SK-N-SH treated with all-trans-retinoic acid at 6 μM for 48 hours (cell line): ENCODE measurements at places on chromosomes 5 and 9.

- ATAC-seq, result peak; percentile 79
Observed at GRCh38 chr9:114505187-114506081, at the start of gene WHRN. TSS of gene WHRN (minus strand) at chr9:114505473. CDS start at chr9:114504801, 672 bp downstream.

GRCh38 chr5:23820765-23821471 is 313.5 kb downstream of the PRDM9 start:
- ATAC-seq, result peak; percentile 84

- ATAC-seq, result peak; percentile 80
Observed at GRCh38 chr5:321230-321725, at the start of gene AHRR. TSS of gene AHRR (plus strand) at chr5:321714. CDS start at chr5:343903, 22,189 bp downstream.

- no peak for ATAC-seq
Observed at GRCh38 chr9:137313326-137313936, 11.4 kb upstream of the NRARP start.

DNA sequence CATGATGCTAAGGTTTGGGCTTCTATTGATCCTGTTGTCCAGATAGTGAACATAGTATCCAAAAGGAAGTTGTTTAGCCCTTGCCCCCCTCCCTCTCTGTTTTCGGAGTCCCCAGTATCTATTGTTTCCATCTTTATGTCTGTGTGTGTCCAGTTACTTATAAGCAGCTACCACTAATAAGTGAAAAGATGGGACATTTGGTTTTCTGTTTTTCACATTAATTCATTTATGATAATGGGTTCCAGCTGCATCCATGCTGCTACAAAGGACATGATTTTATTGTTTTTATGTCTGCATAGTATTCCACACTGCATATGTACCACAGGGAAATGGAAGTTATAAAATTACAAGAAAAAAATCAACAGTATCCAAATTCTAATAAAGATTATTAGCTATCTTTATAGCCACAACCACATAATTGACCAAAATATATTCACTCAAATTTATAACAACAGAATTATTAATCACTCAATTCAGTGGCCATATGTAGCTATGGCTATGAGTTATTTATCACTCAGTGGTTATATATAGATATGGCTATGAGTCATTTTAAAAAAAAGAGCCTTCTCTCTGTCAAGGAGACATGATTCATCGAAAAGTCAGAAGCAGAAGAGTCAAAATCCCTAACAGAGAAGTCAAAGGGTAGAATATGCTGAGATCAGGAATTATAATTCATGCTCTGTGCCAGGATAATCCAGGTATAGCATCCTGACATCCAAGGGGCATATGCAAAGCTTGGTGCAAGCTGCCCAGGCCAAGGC is 367.5 kb downstream of the DEPDC1B start:
- peak; percentile 71 for ATAC-seq

- no peak for ATAC-seq
Observed at GRCh38 chr9:104240890-104241289, 146.8 kb downstream of the SMC2 start.

GRCh38 chr5:170306381-170306831 is 8.8 kb upstream of the LCP2 start:
- ATAC-seq, result no peak

DNA sequence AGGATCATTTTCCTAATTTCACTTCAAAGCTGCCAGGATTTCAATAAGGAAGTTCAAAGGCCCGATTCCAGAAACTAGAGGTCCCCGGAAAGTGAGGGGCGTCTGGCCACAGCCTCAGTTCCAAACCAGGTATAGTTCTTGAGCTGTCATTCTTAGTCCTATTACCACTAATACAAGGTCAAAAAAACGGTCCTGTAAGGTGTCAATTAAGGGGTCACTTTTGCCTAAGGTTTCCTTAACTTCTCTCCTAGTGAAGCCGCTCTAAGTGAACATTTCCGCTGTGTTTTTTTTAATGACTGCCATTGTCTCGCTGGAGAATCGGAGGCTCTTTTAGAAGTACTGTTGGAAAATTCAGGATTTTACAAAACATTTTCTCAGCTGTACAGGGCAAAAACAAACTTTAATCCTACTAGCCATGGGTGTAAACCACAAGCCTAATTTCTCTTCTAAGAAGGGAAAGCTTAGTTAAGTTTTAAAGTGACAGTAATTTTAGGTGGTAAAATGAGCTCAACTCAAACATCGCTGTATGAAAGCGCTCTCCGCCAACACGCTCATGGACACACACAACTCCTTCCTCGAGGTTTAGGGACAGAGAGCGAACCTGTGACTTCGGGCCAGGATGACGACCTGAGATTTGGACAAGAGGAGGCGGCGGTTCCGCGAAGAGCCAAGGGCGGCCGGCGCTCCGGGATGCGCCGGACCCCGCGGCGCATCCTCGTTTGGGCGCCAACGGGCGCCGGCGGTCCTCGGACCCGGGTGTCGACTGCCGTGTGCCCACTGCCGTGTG is 76.7 kb upstream of the IFNE start:
- ATAC-seq, result no peak; the same call in 2 of the 3 replicates

GRCh38 chr5:155406815-155407214 is 393.3 kb downstream of the KIF4B start:
- ATAC-seq, result no peak

- ATAC-seq, result peak; percentile 75
Observed at GRCh38 chr5:171405615-171406014, 13.8 kb upstream of the FGF18 start.

GRCh38 chr9:112121633-112122032 is 53.5 kb downstream of the SUSD1 start:
- ATAC-seq, result no peak

- no peak for ATAC-seq
Observed at GRCh38 chr5:68432682-68433081, 217.1 kb downstream of the PIK3R1 start.

DNA sequence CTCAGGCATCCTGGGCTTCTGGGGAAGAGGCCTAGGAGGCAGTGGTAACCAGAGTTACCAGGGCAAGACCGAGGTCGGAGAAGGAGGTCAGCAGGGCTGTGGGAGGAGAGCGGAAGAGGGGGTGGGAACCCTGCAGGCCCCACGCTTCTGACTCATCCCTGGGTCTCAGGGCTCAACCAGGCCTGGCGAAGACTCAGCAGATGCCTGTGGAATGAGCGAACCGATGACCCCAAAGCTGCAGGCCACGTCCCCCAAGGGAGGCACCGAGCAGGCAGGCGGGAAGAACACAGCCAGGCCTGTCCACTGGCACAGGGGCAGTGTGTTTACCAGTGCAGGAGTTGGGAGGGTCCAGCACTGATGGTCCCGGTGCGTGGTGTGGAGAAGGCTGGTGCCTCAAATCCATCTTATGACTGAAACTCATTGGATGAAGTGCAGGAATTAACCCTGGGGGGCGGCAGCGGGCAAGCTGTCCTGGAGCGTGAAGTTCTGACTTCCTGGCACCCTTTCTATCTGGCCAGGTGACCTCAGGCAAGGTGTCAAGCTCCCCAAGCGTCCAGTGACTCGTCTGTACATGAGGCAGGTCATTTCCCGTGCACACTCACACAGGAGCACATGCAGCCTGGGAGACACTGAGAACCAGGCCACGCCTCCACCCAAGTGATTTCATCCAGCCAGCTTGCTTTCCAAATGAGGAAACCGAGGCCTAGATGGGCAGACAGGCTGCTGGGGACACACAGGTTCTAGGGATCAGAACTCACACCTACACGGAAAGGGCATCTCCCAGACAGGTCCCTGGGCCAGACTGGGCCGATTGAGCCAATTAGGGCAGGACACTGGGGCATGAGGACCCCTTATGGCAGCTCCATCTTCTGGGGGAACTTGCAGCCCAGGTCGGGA is 69.1 kb downstream of the ADAMTS2 start:
- no peak for ATAC-seq

DNA sequence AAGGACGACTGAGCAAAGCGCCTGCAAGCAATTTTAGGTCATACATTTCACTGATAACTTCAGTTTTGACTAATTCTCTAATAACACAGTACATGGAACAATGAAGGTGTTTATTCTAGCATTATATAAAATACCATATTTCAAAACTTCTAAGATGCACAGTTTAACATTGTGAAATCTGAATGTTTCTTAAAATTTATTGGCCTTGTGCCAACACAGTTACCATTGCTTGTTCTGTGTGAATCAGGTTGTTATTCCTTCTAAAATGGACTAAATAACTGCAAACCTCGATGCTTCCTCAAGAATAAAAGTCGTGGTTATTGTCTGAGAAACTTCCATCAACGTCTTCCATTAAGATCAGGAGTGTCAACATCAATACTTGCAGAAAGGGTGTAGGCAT is 8.0 kb downstream of the MCC start:
- ATAC-seq, result no peak

- ATAC-seq, result no peak
Observed at GRCh38 chr9:7239708-7240107, 481.9 kb downstream of the KDM4C start.

DNA sequence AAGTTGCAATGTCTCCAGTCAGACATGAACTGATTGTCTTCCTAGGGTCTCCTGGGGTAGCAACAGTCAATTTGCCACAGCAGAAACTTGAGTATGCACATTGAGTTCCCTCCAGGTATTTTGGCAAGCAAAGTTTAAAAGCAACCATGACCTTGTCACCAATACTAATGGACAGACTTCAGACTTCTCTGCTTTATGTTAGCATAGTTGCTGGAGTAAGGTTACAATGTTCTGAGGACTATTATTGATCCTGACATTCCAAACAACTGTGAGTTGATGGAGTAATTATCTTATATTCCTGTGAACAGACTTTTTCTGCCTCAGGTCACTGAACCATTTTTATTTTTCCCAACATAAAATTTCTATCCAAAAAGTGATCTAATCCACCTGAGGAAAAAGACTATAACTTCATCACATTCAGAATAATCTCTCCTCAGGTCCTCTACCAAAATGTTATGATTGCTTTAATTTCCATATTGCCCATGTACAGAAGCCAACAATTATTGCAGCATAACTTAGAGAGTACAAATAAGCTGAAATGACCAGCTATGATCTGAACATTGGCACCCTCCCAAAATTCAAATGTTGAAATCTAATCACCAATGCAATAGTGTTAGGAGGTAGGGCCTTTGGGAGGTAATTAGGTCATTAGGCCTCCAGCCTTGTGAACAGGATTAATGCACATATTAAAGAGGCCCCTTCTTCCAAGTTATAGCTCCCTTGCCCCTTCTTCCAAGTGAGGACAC is 228.3 kb downstream of the PDE4D start:
- ATAC-seq, result no peak

GRCh38 chr9:109887079-109887478 is 107.1 kb downstream of the PALM2AKAP2 start:
- peak; percentile 82 for ATAC-seq

- no peak for ATAC-seq
Observed at GRCh38 chr5:5460311-5460710, 37.8 kb downstream of the ICE1 start.

- ATAC-seq, result no peak
Observed at GRCh38 chr5:59326596-59326995, 566.9 kb downstream of the PDE4D start.

DNA sequence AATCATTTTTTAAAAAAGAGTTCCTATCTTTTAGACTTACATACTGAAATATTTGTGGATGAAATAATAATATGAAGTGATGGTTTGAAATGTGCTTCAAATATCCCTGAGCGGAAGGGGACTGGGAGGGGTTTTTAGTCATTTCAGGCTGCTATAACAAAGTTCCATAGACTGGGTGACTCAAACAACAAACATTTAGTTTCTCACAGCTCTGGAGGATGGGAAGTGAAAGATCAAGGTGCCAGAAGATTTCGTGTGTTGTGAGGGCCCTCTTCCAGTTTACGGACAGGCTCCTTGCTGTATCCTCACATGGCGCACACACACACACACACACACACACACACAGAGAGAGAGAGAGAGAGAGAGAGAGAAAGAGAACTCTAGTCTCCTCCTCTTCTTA is 27.1 kb upstream of the TEX10 start:
- peak; percentile 92 for ATAC-seq

- ATAC-seq, result no peak
Observed at GRCh38 chr9:69339620-69340019, 14.6 kb downstream of the ENTREP1 start.

- no peak for ATAC-seq
Observed at GRCh38 chr9:100058699-100059579, 39.9 kb downstream of the ERP44 start.

- no peak for ATAC-seq
Observed at GRCh38 chr5:135395866-135396265, 3.2 kb downstream of the MACROH2A1 start.

DNA sequence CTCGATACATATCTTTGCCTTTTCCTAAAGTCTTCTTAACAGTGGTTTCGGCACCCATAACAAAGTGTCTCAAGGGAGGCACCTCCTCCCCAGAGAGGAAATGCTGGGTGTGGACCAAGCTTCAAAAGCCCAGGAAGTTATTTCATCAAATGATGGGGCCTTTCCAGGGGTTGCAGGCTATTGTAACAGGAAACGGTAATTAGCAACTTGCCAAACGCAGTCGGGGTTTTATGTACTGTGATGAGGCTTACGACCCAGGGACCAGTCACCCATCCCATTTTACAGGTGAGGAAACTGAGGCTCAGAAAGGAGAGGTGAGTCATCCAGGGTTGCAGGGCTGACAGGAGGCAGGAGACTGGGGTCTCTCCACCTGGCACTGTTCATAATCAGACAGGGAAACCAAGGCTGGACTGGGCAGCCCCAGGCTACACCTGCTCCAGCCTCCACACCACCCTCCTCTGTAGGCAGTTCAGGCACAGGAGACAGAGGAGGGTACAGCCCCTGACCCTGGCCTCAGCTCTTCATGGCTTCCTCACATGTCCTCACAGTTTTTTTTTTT is 30.0 kb upstream of the SUSD3 start:
- no peak for ATAC-seq

- no peak for ATAC-seq
Observed at GRCh38 chr5:157283434-157283833, 17.5 kb downstream of the CYFIP2 start.

GRCh38 chr5:177403102-177403791 is 2.8 kb upstream of the PFN3 start:
- ATAC-seq, result peak; percentile 10

- no peak for ATAC-seq
Observed at GRCh38 chr5:33479311-33479710, 38.5 kb downstream of the TARS1 start.

- ATAC-seq, result no peak
Observed at GRCh38 chr9:81479573-81479972, 209.8 kb downstream of the TLE1 start.

- ATAC-seq, result peak; percentile 59
Observed at GRCh38 chr9:130138791-130139190, 33.4 kb upstream of the NCS1 start.

GRCh38 chr9:136172412-136173079 is 32.4 kb downstream of the LHX3 start:
- no peak for ATAC-seq

DNA sequence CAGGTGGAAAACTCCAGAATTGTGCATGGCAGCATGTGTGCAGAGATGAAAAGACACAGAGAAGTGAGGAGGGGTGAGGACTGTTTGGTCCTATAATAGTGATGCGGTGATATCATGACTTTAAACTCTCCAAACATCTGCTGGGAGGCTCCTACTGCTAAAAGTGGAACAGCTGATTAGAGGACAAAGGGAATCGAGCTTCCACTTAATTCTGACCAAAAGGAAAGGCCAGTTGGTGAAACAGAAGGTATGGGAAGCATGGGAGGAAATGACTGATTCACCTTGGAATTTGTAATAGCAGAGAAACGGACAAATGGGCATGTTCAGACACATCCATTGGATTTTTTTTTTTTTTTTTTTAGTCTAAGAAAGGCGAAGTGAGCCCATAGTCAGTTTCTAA is 67.5 kb upstream of the MAMDC2 start:
- peak; percentile 81 for ATAC-seq

- ATAC-seq, result no peak
Observed at GRCh38 chr5:124630767-124631704, 115.4 kb downstream of the ZNF608 start.
